GM23338 (cell line): ENCODE measurements at places on chromosomes 12 and 14. TPM values are rescaled to one million over a fixed set of nuclear protein-coding genes. Genes with fewer than 3 reads are reported as not detected.

DNA sequence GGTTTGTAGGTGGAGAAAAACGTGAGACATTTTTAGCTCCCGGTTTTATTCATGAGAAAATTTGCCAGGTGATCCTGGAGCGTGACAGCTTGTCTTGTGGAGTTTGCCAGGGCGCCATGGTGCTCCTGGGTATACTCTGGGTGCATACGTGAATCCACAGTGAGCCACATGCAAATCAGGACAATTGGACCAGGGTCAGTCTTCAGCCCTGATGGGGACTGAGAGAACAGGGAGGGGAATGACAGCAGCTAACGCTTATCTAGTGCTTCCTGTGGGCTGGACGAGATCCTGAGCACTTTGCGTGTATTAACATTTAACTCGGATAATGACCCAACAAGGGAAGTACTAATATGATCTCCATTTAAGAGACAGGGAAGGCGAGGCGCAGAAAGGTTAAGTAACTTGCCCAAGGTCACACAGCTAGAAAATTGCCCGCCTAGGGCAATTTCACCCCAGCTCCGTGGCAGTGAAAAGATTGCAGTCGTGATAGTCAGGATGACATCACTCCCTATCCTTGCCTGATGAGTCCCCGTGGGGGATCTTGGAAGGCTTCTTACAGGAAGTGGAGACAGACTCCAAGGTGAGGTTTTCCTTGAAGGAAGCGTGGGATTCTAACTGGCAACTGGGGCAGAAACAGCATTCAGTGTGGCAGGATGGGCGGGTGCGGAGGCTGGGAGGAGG lies 118.4 kb upstream of the NCOR2 start:
- H3K4me1 ChIP-seq = peaks cover 5% of the 10 kb centered on the region; the same call in 1 of the 2 replicates
- H3K27ac ChIP-seq = no peak overlapping the region
- no peaks in the 10 kb centered on the region for H3K27me3 ChIP-seq
- no peaks in the 10 kb centered on the region for H3K36me3 ChIP-seq
- DNase-seq = no peak
- no peak overlapping the region for H3K4me3 ChIP-seq

GRCh38 chr12:108043750-108044533 lies 85.1 kb upstream of the WSCD2 start:
- no peak overlapping the region for H3K27ac ChIP-seq
- H3K4me1 ChIP-seq = no peaks in the 10 kb centered on the region
- DNase-seq = peak; percentile 12
- H3K36me3 ChIP-seq = no peaks in the 10 kb centered on the region

DNA sequence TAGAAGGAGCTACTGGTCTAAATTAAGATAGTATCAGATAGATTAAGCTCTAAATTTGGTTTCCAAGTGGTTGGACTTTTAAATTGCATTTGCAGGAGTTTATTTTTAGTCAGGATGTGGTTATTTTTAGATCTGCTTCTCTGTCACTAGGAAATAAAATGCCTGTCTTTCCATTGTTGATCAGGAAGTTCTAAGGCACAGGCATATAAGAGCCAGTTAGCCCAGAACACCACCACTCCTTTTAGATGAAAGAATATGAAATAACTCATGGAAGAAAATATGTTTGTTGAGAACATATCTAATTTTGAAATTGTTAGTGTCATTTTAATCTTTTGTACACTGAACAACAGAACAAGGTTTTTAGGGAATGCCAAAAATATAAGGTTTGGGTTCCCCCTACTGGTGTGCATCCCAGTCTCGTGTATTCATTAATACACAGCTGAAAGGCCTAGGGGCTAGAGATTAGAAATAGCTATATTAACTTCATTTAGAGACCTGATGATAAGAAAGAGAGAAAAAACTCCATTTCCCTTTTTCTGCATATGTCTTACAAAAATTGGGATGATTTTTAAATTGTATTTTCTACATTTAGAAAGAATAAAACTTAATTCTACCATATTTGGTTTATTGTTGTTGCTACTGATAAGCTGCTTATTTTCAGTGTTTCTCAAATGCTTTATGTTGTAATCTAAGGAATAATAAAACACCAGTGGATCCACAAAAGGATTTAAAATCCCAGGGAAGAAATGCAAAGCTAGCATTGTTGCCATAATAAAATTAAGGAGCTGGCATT lies 67.2 kb downstream of the RIC8B start:
- H3K27me3 ChIP-seq = no peaks in the 10 kb centered on the region
- no peak overlapping the region for H3K4me3 ChIP-seq
- H3K27ac ChIP-seq = no peak overlapping the region
- peak; percentile 59 for DNase-seq

KRT77 gene
- total RNA-seq = not detected in 2 replicates

DNA sequence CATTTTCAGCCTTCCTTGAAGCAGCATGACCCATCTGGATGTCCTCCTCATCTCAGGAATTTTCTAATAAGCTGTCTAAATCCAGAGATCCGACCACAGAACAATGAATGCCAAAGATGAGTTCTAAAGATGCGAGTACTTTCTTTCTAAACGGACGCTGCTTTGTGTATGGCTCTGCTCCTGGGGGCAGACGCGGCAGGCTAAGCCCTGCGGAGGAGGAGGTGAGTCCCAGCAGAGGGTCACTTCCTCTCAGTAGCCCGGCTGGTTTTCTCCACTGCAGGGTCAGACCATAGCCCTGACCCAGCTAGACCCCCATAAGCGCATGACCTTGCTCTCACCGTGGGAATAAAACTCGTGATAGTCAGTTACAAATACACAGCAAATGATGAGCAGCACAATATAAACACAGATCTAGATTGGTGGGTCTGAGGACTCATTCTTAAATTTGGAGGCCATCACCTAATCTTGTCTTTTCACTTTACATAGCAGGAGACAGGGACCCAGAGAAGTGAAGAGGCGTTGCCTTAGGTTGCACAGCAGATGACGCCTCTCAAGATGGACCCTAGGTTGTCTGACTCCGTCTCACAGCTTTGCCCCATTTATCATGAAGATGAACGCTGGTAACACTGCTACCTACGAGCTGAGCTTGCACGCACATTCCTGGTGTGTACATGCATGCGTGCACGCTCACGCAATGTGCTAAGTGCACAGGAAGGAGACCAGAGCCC lies 16.6 kb downstream of the SSH1 start:
- no peak overlapping the region for H3K4me3 ChIP-seq
- 0 out of 2 replicates have a peak overlapping the region, but pooled peaks have one; percentile 42 for H3K27ac ChIP-seq
- H3K4me1 ChIP-seq = peaks cover 19% of the 10 kb centered on the region; the same call in 1 of the 2 replicates
- no peaks in the 10 kb centered on the region for H3K36me3 ChIP-seq
- H3K27me3 ChIP-seq = no peaks in the 10 kb centered on the region
- DNase-seq = no peak

- H3K4me1 ChIP-seq = peaks cover 9% of the 10 kb centered on the region
- no peaks in the 10 kb centered on the region for H3K27me3 ChIP-seq
- H3K4me3 ChIP-seq = no peak overlapping the region
Measured at GRCh38 chr12:100460702-100461101, 13.0 kb upstream of the NR1H4 start.

- H3K36me3 ChIP-seq = no peaks in the 10 kb centered on the region
- no peak overlapping the region for H3K27ac ChIP-seq
- peaks cover 4% of the 10 kb centered on the region; the same call in 1 of the 2 replicates for H3K4me1 ChIP-seq
- DNase-seq = no peak
- H3K4me3 ChIP-seq = no peak overlapping the region
- no peaks in the 10 kb centered on the region for H3K27me3 ChIP-seq
Measured at GRCh38 chr14:66099451-66099850, 386.7 kb upstream of the CCDC196 start.
